Mesothelial cell of epicardium (in vitro differentiated cells): ENCODE measurements at places on chromosomes 7 and 10.

GRCh38 chr10:18097524-18097923, 42.7 kb upstream of the CACNB2 start:
- no peak for DNase-seq
- H3K27me3 ChIP-seq: peaks cover 21% of the 10 kb centered on the region
- H3K36me3 ChIP-seq: no peaks in the 10 kb centered on the region
- H3K27ac ChIP-seq: no peak overlapping the region
- no peaks in the 10 kb centered on the region for H3K4me1 ChIP-seq

DNA sequence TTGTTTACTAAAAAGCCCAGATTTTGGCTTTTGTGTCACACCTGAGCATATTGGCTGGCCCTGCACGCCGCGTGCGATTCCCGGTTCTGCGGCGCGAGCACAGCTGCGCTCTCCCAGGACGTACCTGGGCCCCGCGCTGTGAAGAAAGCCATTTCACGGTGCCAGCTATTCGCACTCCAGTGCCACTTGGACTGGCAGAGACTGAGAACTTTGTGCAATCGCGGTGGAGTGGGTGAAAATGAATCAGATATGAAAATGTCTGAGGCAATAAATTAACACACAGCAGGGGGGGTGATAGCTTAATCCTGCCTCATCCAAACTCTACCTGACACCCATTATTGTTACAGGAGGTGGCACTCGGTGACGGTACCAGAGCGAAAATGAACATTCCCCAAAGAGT, 330.1 kb upstream of the MGMT start:
- H3K36me3 ChIP-seq: no peaks in the 10 kb centered on the region
- no peak overlapping the region for H3K27ac ChIP-seq
- DNase-seq: no peak
- H3K4me3 ChIP-seq: no peak overlapping the region
- peaks cover 42% of the 10 kb centered on the region for H3K27me3 ChIP-seq

DNA sequence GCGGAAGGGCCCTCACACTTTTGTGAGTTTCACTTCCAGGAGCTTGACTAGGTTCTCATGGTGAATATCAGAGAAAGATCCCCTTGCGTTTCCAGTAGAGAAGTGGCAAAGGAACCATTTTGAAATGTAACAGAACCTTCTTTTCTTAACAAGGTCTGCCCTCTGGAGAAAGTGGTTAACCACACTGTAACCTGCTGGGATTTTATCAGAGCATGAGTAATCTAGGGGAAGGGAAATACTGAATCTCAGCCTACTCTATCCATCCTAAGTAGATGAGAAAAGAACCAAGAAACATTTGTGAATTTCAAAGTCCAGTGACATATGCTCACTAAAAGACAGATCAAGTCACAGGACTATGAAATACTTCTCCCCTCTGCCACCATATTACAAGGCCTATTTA, 235.5 kb downstream of the ZEB1 start:
- no peak for DNase-seq
- H3K4me1 ChIP-seq: no peaks in the 10 kb centered on the region
- H3K4me3 ChIP-seq: no peak overlapping the region
- no peaks in the 10 kb centered on the region for H3K27me3 ChIP-seq
- peaks cover 2% of the 10 kb centered on the region for H3K36me3 ChIP-seq

DNA sequence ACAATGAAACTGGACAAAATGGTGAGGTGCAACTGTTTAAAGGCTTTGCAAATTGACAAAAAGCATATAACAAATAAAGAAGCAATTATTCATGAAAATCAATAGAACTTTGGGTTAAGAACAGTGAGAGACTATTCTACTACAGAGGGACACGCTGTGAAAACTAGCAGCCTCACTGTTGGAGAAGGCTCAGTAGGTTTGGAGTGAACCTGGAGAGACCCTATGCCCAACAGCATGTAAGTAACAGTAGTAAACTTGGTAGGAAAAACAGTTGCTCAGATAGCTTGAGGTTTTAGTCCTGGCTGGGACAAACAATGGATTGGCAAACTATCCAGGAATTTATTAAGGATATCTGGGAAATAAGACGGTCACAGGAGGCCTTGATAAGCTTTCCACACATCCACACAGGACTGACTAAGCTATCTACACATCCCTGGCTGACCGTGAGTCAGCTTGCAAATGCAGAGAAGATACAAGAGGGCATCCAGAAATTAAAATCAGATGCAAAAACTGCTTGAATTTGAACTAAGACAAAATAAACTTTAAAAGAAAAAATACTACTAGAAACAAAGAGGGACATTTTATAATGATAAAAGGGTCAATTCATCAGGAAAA, 15.9 kb downstream of the FAM149B1 start:
- no peaks in the 10 kb centered on the region for H3K27me3 ChIP-seq
- no peaks in the 10 kb centered on the region for H3K4me1 ChIP-seq
- peaks cover 25% of the 10 kb centered on the region for H3K36me3 ChIP-seq

- no peaks in the 10 kb centered on the region for H3K36me3 ChIP-seq
- peaks cover 40% of the 10 kb centered on the region for H3K4me1 ChIP-seq
- H3K27me3 ChIP-seq: no peaks in the 10 kb centered on the region
- H3K27ac ChIP-seq: no peak overlapping the region
- no peak overlapping the region for H3K4me3 ChIP-seq
Measured at GRCh38 chr7:69757981-69758430, 159.7 kb downstream of the AUTS2 start.

- H3K4me1 ChIP-seq: no peaks in the 10 kb centered on the region
- no peak overlapping the region for H3K27ac ChIP-seq
- DNase-seq: no peak
- H3K36me3 ChIP-seq: no peaks in the 10 kb centered on the region
- peaks cover under 1% of the 10 kb centered on the region for H3K27me3 ChIP-seq
- H3K4me3 ChIP-seq: no peak overlapping the region
Measured at GRCh38 chr10:16348891-16349290, 87.9 kb upstream of the PTER start.

- peaks cover 30% of the 10 kb centered on the region for H3K4me1 ChIP-seq
- no peak for DNase-seq
- H3K27ac ChIP-seq: peak overlapping the region; percentile 95
- H3K27me3 ChIP-seq: no peaks in the 10 kb centered on the region
- peaks cover 19% of the 10 kb centered on the region for H3K36me3 ChIP-seq
Measured at GRCh38 chr10:71319800-71320392, 837 bp downstream of the SLC29A3 start.

GRCh38 chr10:130416334-130417150, 280.4 kb downstream of the GLRX3 start:
- no peak overlapping the region for H3K4me3 ChIP-seq
- no peak for DNase-seq
- peaks cover 23% of the 10 kb centered on the region for H3K27me3 ChIP-seq
- H3K36me3 ChIP-seq: no peaks in the 10 kb centered on the region
